Sciatic nerve (tissue), 2 donors: ENCODE measurements at places on chromosomes 1 and 21. TPM values are rescaled to one million over a fixed set of nuclear protein-coding genes. Genes with fewer than 3 reads are reported as not detected.
A peak's percentile ranks its signal among the peaks of the same experiment; 100 is the strongest.

The BARHL2 gene
- total RNA-seq: not detected

DNA sequence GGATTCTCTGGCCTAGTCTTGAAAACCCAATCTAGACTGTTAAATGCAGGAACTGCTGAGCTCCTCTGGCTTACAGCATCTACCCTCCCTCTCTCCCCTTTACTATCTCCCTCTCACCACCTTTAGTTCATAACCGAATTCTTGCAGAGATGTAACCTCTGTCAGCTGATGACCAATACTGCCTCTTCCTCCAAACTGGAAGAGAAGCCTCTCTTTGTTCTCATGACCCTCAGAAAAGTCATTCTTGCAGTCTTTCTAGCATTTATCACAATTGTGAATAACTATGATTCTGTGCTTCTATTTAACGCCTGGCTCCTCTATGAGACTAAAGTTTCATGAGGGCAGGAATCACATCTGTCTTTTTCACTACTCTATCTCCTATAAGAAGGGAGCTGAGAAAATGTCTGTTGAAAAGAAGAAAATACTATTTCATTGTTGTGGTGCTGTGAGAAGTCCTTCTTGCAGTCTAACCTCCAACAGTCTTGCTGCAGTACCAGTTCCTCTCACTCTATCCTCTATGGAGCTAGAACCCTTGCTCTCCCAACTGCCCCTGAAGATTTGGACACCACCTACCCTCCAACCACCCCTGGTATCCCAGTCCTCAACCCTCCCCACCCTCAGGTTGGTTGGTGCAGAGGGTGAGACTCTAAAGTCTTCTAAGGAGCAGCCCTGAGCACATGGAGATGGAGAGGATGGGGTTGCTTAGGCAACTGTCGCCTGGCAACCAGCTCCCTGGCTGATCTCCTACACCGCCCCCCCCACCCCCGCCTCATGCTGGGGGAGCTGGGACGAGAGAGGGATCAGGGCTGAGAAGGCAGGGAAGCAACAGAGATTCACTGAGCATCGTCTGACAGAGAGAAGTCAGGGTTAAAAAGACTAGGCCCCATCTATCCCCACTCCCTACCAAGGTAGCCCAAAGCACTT lies 13.9 kb downstream of the MEF2D start:
- no peak for DNase-seq

DNA sequence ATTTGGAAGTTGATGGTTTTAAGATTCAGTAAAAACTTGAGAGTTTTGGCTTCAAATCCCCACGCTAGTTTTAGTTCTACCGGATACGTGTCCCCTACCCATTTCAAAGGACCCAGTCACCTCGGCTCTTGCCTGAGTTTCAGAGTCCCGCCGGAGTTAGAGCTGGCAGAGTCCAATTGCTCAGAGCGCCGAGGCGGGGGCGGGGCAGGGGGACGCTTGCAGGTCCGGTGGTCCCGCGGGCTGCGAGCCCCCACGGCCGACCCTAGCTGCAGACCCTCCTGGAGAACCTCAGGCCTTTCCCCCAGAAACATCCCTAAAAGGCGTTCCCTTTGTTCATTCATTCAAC lies 765 bp upstream of the VPS45 start:
- DNase-seq: peak; percentile 73

DNA sequence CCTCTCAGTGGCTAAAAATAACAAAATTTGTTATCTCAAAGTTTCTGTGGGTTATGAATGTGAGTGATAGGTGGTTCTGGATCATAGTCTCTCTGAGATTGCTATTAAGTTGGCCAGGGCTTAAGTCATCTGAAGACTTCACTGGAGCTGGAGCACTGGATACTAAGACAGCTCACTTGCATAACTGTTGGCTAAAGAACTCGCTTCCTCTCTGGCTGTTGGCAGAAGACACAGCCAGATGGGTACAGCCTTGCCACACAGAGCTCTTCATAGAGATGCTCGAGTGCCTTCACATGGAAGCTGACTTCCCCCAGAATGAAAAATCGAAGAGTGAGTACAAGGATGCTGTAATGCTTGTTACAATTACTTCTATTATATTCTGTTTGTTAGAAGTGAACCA lies 333.8 kb downstream of the ZP4 start:
- no peak for DNase-seq

DNA sequence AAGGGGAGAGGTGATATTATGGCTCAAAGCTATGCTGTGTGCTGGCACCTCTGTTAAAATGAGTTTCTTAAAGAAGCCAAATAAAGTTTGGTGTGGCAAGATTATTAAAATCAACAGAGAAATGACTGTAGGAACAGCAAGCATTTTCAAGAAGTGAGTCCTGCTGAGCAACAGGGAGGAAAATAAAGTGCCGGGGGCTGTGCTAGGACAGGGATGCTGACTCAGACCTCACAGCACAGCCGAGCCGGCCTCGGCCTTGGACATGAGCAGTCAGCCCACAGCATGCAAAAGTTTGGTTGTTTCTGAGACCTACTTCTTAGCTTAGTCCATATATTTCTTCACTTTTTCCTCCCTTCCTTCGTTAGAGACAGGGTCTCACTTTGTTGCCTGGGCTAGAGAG lies 19.2 kb downstream of the CNIH3 start:
- no peak for DNase-seq

GRCh38 chr1:179968284-179968993 lies 13.8 kb downstream of the CEP350 start:
- no peak for DNase-seq

- no peak for DNase-seq
Measured at GRCh38 chr1:37892151-37893047, 33.0 kb upstream of the MTF1 start.

GRCh38 chr1:181816608-181817007 lies 244.9 kb downstream of the ZNF648 start:
- DNase-seq: no peak
